Glomerular endothelial cell (primary cell): ENCODE measurements at places on chromosomes 5 and 9. TPM values are rescaled to one million over a fixed set of nuclear protein-coding genes. Genes with fewer than 3 reads are reported as not detected.

- DNase-seq: no peak
These were observed 284.3 kb downstream of the ARHGAP26 start for GRCh38 chr5:143054480-143054941.

Gene TEX48
- not detected in 2 replicates for total RNA-seq

DNA sequence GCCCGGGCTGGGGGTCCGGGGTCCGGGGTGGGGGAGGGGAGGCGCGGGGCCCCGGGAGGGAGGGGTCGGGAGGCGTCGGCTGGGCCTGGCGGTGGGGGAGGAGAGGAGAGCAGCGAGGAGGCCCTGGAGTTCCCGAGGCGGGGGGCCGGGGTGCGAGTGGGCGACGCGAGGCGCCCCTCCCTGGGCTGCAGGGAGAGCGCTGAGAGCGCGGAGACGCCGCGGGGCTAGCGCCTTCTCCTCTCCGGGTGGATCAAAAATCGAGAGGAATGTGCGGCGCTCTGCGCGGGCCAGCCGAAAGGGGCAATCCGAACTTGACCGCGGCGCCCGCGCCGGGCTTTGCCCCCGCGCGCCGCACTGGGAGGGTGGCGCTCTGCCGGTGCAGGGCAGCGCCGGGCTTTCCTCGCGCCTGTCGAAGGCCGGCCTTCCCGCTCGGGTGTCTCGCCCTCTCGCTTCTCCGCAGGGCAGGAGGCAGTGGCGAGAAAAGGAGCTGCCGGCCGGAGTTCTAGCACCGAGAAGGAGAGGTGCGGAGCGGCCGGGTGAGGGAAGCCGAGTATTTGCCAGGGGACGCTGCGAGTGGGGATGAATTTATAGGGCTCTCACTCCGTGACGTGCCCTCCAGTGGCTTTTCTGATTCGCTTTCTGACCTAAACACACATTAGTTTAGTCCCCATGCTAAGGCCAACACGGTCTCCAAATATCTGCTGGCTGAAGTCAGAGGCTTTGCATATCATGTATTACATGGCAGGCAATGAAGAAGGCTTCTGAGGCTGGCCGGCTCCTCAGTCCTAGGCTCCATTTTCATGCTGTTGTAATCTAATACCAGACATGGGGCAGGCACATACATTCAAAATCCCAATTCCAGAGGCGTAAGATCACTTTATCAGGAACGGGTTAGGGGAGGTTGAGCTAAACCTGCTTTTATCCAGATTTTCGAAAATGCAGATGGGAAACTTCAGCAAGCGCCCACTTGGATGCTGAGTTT is 503 bp upstream of the GDNF start:
- no peak for DNase-seq

Gene ZNF354C
- 3.1 and 4.6 TPM in 2 replicates for total RNA-seq
